ENCODE measurements at places on chromosomes 5 and 9.

DNA sequence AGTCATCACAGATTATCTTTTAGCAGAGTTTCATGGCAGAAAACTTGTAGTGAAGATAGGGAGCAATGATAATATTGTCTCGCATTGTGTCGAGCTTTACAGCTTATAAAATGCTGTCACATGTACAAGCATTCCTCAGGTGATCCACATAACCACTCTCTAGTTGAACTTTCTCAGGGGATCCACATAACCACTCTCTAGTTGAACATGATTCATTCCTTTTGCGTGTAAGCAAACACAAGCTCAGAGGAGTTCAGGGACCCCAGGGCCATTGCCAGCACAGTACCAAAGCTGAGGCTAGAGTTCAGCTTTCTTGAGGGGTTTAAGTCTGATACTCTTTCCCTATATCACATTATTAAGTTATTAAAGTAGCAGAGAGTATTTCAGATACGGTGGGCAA is 86.7 kb downstream of the CDH6 start:
- H3K4me1 ChIP-seq = no peaks in the 10 kb centered on the region
- DNase-seq = no peak
- H3K27ac ChIP-seq = no peak overlapping the region
- no peak overlapping the region for H3K4me3 ChIP-seq

GRCh38 chr5:178111925-178112324 is 1.4 kb upstream of the N4BP3 start:
- H3K4me3 ChIP-seq = no peak overlapping the region
- peaks cover 2% of the 10 kb centered on the region for H3K27me3 ChIP-seq

DNA sequence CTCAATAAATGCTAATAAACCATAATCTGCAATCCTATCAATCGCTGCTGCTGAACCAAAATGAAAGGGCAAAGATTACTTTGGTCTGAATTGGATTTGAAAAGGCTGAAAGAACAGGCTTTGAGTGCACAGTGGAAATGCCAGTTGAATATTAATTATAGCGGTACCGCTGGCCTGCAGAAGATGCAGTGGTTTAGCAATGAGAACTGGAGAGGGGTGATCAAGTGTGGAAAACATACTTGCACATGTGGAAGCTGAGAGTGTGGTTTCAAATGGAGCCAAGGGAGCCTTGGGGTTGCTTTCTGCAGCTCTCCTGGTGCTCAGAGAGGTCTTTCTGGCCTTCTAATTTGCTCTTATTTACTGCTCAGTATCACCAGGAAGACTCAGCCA is 133.9 kb downstream of the PTTG1 start:
- peaks cover 2% of the 10 kb centered on the region for H3K27me3 ChIP-seq
- H3K36me3 ChIP-seq = no peaks in the 10 kb centered on the region
- no peak for DNase-seq
- H3K4me3 ChIP-seq = no peak overlapping the region

DNA sequence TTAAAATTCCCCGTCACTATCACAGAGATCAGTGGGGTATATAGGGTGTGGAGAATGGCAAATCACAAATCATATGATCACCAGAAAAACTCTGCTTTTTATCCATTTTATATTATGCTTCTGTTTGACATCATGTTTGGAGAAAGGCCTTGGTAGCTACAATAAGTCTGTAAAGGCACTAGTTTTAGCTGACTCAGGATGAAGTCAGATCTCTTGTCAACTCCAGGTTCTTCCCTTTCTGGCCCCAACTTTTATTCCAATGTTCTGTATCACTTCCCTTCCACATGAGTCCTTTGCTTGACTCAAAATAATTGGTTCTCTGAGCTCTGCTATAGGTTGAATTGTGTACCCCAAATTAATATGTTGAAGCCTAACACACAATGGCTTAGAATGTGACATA is 484.9 kb downstream of the PTPRD start:
- no peaks in the 10 kb centered on the region for H3K36me3 ChIP-seq
- no peak for DNase-seq
- no peak overlapping the region for H3K4me3 ChIP-seq

DNA sequence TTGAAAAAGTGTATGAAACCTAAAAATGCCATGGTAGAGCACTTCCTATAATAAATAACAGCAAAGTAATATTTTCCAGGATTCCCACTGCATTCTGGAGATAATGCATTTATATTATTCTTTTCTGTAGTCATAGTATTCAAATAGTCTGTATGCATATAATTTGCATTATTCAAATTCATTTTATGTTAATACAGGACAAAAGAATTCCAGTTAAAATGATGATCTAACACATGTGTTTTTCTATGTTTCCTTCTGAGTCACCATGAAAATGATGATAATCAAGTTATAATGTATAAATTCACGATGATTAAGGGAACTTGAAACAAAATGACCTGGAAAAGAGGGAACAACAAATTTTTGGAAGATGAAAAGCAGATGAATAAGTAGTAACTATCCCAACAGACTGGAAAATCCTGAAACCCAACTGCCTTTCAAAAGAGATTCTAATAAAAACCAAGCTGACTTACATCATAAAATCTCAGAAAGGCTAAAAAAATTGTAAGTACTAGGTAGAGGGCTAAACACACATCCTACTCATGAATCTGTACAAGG is 358.6 kb upstream of the PAPPA start:
- H3K27me3 ChIP-seq = no peaks in the 10 kb centered on the region
- H3K4me1 ChIP-seq = no peaks in the 10 kb centered on the region
- H3K36me3 ChIP-seq = no peaks in the 10 kb centered on the region
- no peak overlapping the region for H3K27ac ChIP-seq
- no peak for DNase-seq

DNA sequence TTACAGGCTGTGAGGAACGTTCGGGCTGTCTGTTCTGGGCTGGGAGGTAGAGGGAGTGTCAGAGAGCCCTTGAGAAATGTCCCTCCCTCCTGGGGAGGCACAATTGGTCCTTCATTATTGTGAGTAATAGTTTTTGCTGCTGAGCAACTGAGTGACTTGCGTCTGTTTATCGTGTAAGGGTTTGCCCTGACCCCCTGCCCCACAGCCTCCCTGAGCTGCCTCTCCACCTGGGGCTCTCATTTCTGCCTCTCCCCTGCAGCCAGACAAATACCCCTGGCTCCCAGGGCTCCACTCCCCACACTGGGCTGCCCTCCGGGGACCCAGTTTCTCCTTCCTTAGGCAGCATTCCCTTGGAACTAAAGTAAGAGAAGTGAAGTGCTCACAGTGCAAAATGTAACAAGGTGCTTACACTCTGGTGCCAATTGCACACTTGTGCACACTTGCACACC is 174.9 kb upstream of the MVB12B start:
- peaks cover 2% of the 10 kb centered on the region for H3K27me3 ChIP-seq
- no peak overlapping the region for H3K4me3 ChIP-seq
- H3K4me1 ChIP-seq = no peaks in the 10 kb centered on the region
- DNase-seq = no peak
- no peaks in the 10 kb centered on the region for H3K36me3 ChIP-seq

- no peak overlapping the region for H3K27ac ChIP-seq
- H3K27me3 ChIP-seq = no peaks in the 10 kb centered on the region
- H3K4me1 ChIP-seq = no peaks in the 10 kb centered on the region
- H3K4me3 ChIP-seq = no peak overlapping the region
- H3K36me3 ChIP-seq = no peaks in the 10 kb centered on the region
Observed at GRCh38 chr5:168674893-168675482, 95.8 kb upstream of the PANK3 start.

- H3K36me3 ChIP-seq = peaks cover 68% of the 10 kb centered on the region
- H3K27me3 ChIP-seq = no peaks in the 10 kb centered on the region
- no peak for DNase-seq
Observed at GRCh38 chr9:131480258-131480657, 22.5 kb upstream of the POMT1 start.

- H3K27ac ChIP-seq = no peak overlapping the region
- no peaks in the 10 kb centered on the region for H3K4me1 ChIP-seq
- no peak overlapping the region for H3K4me3 ChIP-seq
- peaks cover 12% of the 10 kb centered on the region for H3K27me3 ChIP-seq
- DNase-seq = peak; percentile 4
Observed at GRCh38 chr5:136364307-136364706, 1.0 kb downstream of the TRPC7 start.

GRCh38 chr9:113005777-113006176 is 6.2 kb downstream of the ZNF883 start:
- DNase-seq = no peak
- peaks cover 6% of the 10 kb centered on the region for H3K36me3 ChIP-seq
- H3K4me1 ChIP-seq = no peaks in the 10 kb centered on the region
- no peak overlapping the region for H3K27ac ChIP-seq
- H3K4me3 ChIP-seq = no peak overlapping the region
- no peaks in the 10 kb centered on the region for H3K27me3 ChIP-seq

DNA sequence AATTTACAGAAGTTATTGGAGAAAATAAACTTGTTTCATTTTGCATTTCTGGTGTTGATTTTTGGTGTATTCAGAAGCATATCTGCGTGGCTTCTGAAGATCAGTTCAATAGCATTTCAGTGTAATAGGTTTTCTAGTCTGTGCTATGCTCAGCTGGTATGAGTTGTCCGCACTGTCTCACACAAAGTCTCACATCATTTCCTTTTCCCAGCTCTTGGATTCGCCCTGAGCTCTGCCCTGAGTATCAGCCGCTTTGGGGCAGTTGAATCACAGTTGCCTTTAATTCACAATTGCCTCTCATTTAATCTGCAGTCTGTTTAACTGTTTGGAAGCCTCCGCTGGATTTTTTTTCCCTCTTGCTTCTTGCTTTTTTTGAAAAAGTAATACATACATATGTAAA is 6.4 kb upstream of the TTC23L start:
- no peak overlapping the region for H3K4me3 ChIP-seq

DNA sequence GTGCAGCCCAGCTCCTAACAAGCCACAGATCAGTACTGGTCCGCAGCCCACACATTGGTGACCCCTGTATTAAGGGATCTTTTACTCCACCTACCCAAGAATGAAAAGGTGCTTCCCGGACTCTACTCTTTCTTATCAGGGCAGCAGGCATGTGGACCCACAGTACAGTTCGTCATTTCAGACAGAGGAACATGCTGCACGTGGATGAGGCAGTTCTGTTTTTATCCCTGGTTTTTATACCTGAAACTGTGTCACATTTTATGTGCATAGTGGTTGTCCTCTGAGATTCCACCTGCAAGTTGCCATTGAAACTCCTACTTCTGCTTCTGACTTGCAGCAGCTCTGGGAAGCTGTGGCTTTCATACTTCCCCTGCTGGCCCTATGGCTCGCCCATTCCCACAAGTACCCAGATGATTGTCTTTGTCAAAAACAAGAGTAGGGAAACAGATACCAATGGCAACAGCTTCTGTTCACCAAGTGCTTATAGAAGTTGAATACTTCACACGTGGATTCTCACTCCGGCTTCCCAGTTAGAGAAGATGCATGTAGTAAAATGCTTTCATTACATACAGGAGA is 208.0 kb downstream of the TRIO start:
- peak; percentile 51 for DNase-seq
- no peak overlapping the region for H3K4me3 ChIP-seq
- H3K4me1 ChIP-seq = peaks cover 18% of the 10 kb centered on the region
- H3K36me3 ChIP-seq = no peaks in the 10 kb centered on the region
- no peak overlapping the region for H3K27ac ChIP-seq

DNA sequence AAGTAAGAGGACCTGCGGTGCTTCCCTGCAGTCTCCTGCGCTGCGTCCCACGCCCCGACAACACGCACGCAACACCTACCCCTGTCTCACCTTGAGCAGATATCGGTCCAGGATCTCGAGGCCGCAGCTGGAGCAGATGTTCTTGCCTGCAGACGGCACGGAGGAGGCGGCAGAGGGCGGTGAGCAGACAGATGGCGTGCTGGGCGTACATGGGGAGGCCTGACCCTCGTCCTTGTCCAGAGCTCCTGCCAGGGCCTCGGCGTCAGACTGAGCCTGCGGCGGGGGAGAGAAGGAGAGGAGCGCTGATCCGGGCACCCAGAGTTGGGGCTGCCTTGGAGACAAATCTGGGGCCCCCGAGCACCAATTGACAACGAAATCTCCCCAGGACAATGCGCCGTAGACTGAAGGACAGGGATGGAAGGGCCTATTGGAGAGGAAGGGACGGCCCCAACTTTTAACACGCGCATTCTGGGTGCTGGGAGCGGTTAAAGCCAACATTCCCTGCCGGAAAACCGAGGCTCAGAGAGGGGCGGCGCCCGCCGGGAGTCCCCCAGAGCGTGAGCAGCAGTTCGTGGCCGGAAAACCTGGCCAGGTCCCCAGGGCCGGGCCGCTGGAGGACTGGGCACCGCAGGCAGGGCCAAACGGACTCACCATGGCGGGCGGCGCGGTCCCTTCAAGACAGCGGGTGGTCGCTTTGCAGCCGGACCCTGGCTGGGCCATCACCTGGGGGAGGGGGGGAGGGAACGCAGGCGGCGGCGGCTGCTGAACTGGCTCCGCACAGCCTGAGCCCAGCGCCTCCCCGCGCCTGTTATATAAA is 1.8 kb downstream of the LHX6 start:
- no peak for DNase-seq
- H3K27ac ChIP-seq = no peak overlapping the region
- H3K36me3 ChIP-seq = peaks cover 19% of the 10 kb centered on the region
- H3K27me3 ChIP-seq = no peaks in the 10 kb centered on the region
- no peak overlapping the region for H3K4me3 ChIP-seq

GRCh38 chr5:143644727-143645126 is 167.2 kb upstream of the HMHB1 start:
- no peaks in the 10 kb centered on the region for H3K27me3 ChIP-seq
- no peaks in the 10 kb centered on the region for H3K36me3 ChIP-seq
- no peaks in the 10 kb centered on the region for H3K4me1 ChIP-seq
- no peak overlapping the region for H3K27ac ChIP-seq
- no peak for DNase-seq

GRCh38 chr5:150783422-150783928 is 4.9 kb downstream of the SMIM3 start:
- peak overlapping the region; percentile 93 for H3K27ac ChIP-seq
- H3K4me1 ChIP-seq = peaks cover 76% of the 10 kb centered on the region
- H3K27me3 ChIP-seq = no peaks in the 10 kb centered on the region
- DNase-seq = peak; percentile 93
- H3K4me3 ChIP-seq = peak overlapping the region; percentile 42
- H3K36me3 ChIP-seq = peaks cover 5% of the 10 kb centered on the region

- H3K36me3 ChIP-seq = peaks cover 10% of the 10 kb centered on the region
- no peak overlapping the region for H3K4me3 ChIP-seq
- H3K27ac ChIP-seq = no peak overlapping the region
- no peaks in the 10 kb centered on the region for H3K4me1 ChIP-seq
- no peak for DNase-seq
- H3K27me3 ChIP-seq = no peaks in the 10 kb centered on the region
Observed at GRCh38 chr5:88868468-88869068, 14.4 kb downstream of the MEF2C start.

GRCh38 chr5:63563008-63563917 is 399.0 kb downstream of the HTR1A start:
- H3K27me3 ChIP-seq = no peaks in the 10 kb centered on the region
- no peak overlapping the region for H3K27ac ChIP-seq
- DNase-seq = no peak
- H3K4me1 ChIP-seq = no peaks in the 10 kb centered on the region
- no peak overlapping the region for H3K4me3 ChIP-seq
- no peaks in the 10 kb centered on the region for H3K36me3 ChIP-seq

- DNase-seq = peak; percentile 73
Observed at GRCh38 chr9:129962889-129963703, 79.9 kb downstream of the FNBP1 start.

GRCh38 chr5:61534481-61535267 is 202.6 kb downstream of the ZSWIM6 start:
- H3K27ac ChIP-seq = no peak overlapping the region
- H3K27me3 ChIP-seq = no peaks in the 10 kb centered on the region
- peak; percentile 80 for DNase-seq
- peaks cover 12% of the 10 kb centered on the region for H3K36me3 ChIP-seq
- H3K4me3 ChIP-seq = no peak overlapping the region

- H3K36me3 ChIP-seq = no peaks in the 10 kb centered on the region
- H3K4me1 ChIP-seq = no peaks in the 10 kb centered on the region
- no peaks in the 10 kb centered on the region for H3K27me3 ChIP-seq
- no peak for DNase-seq
- H3K27ac ChIP-seq = no peak overlapping the region
- H3K4me3 ChIP-seq = no peak overlapping the region
Observed at GRCh38 chr5:133222979-133223378, 171.2 kb downstream of the HSPA4 start.
